Mucosa of descending colon (tissue), 3 donors: ENCODE measurements at places on chromosomes 4 and X.

DNA sequence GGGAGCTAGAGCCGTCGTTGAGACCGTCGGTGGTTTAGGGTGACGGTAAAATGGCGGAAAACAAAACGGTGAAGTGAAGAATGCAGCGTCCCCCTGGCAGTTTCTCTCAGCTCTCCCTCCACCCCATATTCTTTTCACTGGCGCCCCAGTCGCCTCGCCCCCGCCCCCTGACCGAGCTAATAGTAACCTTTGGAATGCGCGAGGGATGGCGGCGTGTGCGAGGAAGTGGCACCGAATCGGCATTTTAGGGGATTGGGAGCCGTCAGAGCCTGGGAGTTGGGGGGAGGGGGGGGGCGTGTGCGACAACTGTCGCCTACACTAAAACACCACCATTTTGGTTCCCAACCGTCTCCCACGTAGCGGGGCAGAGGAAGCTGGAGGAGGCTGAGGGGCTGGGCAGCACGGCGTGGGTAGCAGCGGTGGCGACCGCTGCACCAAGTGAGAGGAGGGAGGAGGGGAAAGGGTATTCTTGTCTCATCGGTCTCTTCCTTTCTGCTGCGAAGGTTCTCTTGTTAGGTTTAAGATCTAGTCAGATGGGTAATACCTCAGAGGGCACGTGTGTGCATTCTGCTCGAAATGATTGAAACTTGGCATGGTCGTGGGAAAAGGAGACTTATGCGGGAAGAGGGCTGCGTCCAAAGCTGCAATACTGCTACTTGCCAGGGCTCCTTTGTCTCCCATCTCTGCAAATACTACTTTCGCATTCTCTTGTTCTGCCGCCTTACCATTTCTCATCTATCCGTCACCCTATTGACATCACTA, 840 bp downstream of the ZNF711 start:
- peak; percentile 31 for DNase-seq

DNA sequence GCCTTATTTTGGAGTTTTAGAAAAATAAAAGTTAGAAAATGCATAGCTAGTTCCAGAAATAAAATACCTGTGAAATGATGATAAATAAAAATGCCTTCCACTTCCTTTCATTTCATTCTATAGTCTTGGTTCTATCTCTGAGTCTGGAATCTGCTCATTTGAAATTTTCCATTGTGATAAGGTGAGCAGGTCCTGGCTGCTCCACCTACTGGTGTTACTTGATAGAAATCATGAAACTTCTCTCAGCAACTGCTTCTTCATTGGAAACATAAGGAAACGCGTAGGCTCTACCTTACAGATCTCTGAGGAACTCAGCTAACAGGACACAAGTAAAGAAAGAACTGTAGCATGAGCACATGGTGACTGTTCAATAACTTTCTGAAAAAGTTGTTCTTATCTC, 141.8 kb downstream of the DCHS2 start:
- no peak for DNase-seq

- DNase-seq: no peak
Measured at GRCh38 chr4:57363346-57363745, 253.2 kb upstream of the IGFBP7 start.

GRCh38 chr4:17188547-17189400, 290.3 kb upstream of the LDB2 start:
- no peak for DNase-seq

- DNase-seq: no peak
Measured at GRCh38 chr4:53040851-53041250, 178.7 kb downstream of the RASL11B start.

- DNase-seq: no peak
Measured at GRCh38 chr4:144347121-144347520, 206.6 kb upstream of the GYPA start.

GRCh38 chr4:52106660-52107059, 55.6 kb downstream of the SPATA18 start:
- DNase-seq: no peak

- DNase-seq: no peak
Measured at GRCh38 chr4:95504501-95504900, 44.3 kb downstream of the UNC5C start.

DNA sequence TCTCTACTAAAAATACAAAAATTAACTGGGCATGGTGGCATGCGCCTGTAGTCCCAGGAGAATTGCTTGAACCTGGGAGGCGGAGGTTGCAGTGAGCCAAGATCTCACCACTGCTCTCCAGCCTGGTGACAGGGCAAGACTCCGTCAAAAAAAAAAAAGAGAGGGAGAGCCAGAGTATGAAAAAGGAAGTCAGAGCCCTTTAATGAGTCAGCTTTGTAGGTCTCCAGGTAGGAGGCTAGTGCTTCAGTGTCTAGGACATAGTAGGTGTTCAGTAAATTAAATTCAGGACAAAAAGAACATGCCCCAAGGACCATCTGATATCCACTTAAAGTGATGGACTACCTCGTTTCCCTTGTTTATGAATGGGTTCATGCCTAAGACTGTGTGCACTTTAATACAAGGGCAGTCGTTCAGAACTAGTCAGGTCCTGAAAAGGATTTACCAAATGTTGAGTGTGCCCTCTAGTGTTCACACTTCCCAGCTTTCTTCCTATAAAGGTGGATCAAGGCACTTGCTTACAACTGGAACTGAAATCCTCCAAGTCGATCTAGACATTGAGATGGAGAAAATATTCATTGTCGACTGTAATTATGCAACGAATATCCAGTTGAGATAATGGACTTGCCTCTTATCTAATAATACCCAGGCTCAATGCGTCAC, 29.0 kb downstream of the F9 start:
- no peak for DNase-seq

- no peak for DNase-seq
Measured at GRCh38 chr4:81445196-81445595, 26.5 kb downstream of the RASGEF1B start.

GRCh38 chr4:153332936-153333335, 11.6 kb upstream of the MND1 start:
- no peak for DNase-seq

- peak; percentile 18 for DNase-seq
Measured at GRCh38 chrX:63918611-63919010, 133.6 kb upstream of the ARHGEF9 start.

DNA sequence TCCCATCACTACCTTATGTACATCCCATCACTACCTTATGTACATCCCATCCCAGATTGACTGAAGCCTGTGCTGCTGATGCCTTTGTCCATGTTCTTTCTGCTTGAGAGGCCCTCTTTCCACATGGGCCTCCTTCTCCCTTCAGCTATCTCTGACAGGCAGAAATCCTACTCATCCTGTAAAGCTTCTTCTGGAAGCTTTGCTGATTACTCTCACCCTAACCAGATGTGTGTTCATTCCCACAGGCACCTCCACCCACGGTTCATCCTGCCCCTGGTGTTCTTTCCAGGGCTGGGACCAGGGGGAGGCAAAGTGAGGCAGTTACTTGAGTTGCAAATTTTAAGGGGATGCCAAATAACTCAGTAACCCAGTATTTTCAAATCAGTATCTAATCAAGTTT, 22.5 kb upstream of the FBXW7 start:
- DNase-seq: no peak

GRCh38 chr4:94944726-94945125, 187.0 kb downstream of the BMPR1B start:
- DNase-seq: no peak

GRCh38 chr4:64538219-64538618, 129.0 kb upstream of the TECRL start:
- DNase-seq: no peak

- no peak for DNase-seq
Measured at GRCh38 chr4:149499726-149500125, 315.9 kb downstream of the IQCM start.

DNA sequence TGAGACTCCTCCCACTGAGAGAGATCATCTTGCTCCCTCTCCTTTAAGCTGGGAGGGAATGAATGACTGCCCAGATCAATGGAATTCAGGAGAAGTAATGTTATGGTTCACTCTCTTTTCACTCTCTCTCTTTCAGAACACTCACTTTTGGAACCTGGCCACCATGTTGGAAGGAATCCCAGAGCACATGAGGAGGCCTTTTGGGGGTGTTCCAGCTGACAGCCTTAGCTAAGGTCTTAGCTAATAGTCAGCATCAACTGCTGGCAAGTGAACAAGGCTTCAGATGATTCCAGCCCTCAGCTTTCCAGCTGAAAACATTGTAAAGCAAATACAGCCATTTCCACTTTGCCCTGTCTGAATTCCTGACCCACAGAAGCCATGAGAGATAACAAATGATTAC, 124.0 kb upstream of the CLNK start:
- DNase-seq: no peak

DNA sequence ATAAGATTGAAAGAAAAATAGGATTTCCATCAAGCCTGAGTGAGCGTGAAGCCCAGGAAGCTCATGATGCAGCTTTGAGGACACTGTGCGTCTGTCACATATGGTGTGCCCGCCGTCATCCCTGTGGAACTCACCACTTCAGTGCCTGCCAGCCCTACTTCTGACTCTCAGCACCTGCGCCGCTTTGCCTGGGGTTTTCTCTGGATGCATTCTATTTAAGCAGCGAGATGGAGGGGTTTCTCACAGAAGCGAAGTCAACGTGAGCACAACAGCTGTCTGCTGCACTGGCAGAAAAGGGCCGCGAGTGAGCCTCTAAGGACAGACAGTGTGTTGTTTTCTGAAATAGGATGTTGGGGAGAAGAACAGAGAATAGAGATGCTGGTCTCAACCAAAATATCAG, 6.2 kb upstream of the TMEM128 start:
- no peak for DNase-seq

- peak; percentile 27 for DNase-seq
Measured at GRCh38 chr4:108060164-108060563, 70.5 kb downstream of the HADH start.

DNA sequence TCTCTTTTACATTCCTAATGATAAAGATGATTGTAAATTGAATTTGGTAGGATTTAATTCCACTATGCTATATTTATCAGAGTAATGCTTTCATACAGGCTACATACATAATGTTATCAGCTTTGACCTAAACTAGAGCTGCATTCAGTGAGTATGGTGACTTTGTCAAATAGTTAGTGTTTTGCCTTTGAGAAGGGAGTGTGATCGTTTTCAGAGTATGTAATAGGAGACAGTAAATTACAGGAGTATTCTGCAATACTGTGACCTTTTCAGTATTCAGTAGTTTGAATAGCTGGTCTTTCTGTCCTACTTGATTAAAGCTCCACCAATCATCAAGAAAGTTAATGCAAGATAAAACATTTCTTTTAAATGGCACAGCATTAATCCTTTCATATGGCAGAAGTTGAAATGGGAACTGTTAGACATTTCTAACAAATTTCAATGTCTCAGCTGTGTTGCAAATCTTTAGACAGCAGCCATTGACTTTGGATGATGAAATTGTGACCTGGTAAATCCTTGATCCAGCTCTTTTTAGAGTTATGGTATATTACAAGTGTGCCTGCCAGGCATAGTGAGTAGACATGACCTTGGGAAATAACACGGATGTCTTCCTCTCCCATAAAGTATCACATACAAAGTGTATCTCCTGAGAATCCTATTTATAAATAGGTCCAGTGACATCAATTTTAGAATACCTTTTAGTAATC, 455.3 kb downstream of the KCTD8 start:
- no peak for DNase-seq

GRCh38 chr4:6953751-6954380, 44.2 kb downstream of the TBC1D14 start:
- DNase-seq: peak; percentile 91

GRCh38 chr4:71713611-71714203, 70.2 kb downstream of the GC start:
- peak; percentile 30 for DNase-seq

GRCh38 chr4:148287111-148287510, 155.1 kb downstream of the NR3C2 start:
- DNase-seq: no peak

GRCh38 chr4:1201851-1202525, 29.6 kb upstream of the SPON2 start:
- DNase-seq: peak; percentile 87

GRCh38 chrX:360496-361150, 26.1 kb downstream of the PPP2R3B start:
- DNase-seq: peak; percentile 27

DNA sequence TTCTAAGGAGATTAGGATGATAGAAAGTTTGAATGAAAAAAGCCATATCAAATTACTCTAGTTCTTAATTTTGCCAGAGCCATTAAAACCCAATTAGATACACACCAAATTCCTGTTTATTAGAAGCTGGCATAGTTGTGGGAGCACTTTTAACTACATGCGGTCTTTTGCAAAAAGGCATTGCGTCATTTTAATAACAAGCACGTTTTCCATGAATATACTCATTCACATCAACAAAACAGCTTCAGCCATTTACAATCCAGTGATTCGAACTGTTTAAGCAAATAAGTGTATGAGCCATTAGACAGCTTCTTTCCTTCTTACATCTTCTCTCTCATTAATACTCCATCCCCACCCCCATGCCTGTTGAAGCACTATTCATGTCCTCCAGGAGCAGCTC, 109.5 kb upstream of the EOLA2 start:
- no peak for DNase-seq

- DNase-seq: no peak
Measured at GRCh38 chr4:94650134-94650495, 107.6 kb upstream of the BMPR1B start.

DNA sequence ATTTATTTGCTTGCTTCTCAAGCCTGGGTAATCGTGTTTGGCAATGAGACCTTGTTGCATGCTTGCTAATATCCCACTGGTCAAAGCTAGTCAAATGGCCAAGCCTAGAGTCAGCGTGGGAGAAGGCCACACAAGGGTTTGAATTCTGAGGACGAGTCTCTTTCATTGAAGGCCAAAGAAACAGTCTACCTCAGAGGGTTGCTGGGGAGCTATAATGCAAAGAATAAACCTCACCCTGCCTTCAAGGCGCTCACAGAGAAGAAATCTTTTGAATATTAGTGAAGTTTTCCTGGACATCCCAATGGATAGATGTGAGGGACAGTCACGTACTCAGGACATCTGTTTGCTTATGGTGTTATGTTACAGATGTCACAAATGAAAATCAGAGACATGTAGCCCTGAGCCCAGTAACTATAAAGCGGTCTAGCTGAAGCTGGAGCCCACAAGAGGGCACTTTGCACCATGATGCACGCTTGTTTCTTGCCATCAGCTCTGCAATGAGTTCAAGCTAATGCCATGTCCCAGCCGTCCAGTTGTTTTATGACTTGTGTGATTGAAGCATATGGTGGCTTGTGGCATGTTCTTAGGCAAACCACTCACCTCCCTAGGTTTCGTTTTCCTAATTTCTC, 1.1 kb upstream of the TLR3 start:
- DNase-seq: peak; percentile 82

DNA sequence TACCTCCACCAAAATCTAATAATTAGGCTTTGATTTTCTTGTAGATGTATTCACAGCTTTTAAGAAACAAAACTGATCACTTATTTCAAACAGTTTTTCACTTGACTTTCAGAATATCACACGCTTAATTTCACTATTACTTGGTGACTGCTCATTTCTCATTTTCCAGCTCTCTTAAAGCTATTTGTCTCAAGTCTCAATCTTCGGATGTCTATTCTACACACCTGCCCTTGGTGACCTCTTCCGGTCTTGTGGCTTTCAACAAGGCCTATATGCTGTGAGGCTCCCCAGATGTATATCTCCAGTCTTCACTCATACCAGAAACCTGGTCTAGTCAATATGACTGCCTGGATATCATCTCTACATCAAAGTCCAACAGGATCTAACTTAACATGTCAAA, 34.9 kb upstream of the ANXA10 start:
- no peak for DNase-seq

GRCh38 chr4:133865612-133866327, 335.8 kb downstream of the PABPC4L start:
- DNase-seq: no peak
